Fibroblast of lung (primary cell): ENCODE measurements at places on chromosomes 1 and 21. TPM values are rescaled to one million over a fixed set of nuclear protein-coding genes. Genes with fewer than 3 reads are reported as not detected.

COL24A1 gene
- total RNA-seq = 2.8 and 3.3 TPM in 2 replicates

DNA sequence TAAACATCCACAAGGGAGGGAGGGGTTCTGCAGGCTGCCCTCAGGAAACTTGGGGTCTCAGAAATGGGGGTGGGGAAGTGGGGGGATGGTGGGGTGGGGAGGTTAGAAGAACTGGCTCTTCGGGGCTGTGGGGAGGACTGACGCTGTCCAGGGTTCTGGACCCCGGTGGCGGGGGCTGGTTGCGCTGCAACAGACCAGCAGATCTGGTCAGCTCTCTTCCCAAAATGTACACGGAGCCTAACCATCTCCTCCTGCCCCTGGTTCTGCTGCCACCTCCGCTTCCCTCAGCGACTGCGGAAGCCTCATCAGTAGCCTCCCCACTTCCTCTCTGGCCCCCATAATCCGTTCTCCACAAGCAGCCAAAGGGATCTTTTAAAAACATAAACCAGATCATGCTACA is 29.3 kb upstream of the C1QA start:
- H3K27ac ChIP-seq = no peak overlapping the region
- H3K4me1 ChIP-seq = no peaks in the 10 kb centered on the region
- H3K4me3 ChIP-seq = no peak overlapping the region
- H3K36me3 ChIP-seq = no peaks in the 10 kb centered on the region
- no peak for DNase-seq

- no peaks in the 10 kb centered on the region for H3K4me1 ChIP-seq
- no peak overlapping the region for H3K27ac ChIP-seq
- H3K36me3 ChIP-seq = no peaks in the 10 kb centered on the region
- no peak for DNase-seq
- H3K27me3 ChIP-seq = no peaks in the 10 kb centered on the region
- no peak overlapping the region for H3K4me3 ChIP-seq
These were observed 697.9 kb downstream of the USP25 start for GRCh38 chr21:16427587-16428087.

DNA sequence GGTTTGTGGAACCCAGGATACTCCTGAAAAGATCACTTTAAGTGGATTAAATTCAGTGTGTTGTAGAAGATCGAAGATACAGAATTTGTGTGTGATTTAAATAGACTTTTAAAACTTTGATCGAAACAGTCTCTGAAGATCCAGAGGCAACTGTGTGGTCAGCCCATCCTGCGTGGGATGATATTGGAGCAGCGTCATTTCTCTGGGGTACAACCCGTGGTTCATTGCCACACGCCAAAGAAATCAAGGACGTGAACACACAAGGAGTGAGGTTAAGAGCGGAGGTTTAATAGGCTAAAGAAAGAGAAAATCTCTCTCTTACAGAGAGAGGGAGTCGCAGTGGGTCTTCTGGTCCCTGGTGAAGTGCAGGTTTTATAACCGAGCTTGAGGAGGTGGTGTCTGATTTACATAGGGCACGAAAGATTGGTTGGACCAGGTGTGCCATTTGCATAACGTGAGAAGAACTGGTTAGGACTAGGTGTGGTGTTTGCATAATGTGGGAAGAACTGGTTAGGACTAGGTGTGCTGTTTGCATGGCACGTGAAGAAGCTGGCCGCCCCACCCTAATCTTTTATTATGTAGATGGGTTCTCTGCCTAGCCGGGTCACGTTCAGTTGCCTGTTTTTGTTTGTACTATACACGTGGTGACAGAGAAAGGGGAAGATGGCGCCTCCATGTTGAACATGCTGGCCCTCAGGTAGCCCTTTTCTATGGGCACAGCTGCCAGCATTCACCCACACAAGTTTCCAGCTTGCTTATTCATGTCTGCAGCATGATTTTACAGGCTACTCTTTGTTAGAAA is 82.3 kb downstream of the ADSS2 start:
- H3K27ac ChIP-seq = no peak overlapping the region
- H3K36me3 ChIP-seq = no peaks in the 10 kb centered on the region
- no peak for DNase-seq
- no peaks in the 10 kb centered on the region for H3K4me1 ChIP-seq
- H3K27me3 ChIP-seq = no peaks in the 10 kb centered on the region
- H3K4me3 ChIP-seq = no peak overlapping the region

DNA sequence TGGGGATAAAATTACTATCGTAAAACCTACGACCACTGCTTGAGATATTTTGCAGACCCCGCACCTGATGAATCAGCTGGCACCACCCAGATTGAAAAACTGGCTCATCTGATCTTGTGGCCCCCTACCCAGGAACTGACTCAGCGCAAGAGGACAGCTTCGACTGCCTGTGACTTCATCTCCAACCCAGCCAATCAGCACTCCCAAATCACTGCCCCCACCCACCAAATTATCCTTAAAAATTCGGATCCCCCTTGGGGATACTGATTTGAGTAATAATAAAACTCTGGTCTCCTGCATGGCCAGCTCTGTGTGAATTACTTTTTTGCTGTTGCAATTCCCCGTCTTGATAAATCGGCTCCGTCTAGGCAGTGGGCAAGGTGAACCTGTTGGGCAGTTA is 81.4 kb downstream of the EDEM3 start:
- H3K27ac ChIP-seq = no peak overlapping the region
- H3K36me3 ChIP-seq = no peaks in the 10 kb centered on the region
- H3K4me1 ChIP-seq = no peaks in the 10 kb centered on the region
- H3K27me3 ChIP-seq = no peaks in the 10 kb centered on the region
- no peak overlapping the region for H3K4me3 ChIP-seq

AMY1B gene
- not detected in 2 replicates for total RNA-seq

GRCh38 chr1:110515891-110516290 is 3.1 kb downstream of the KCNA10 start:
- H3K27me3 ChIP-seq = no peaks in the 10 kb centered on the region
- H3K4me3 ChIP-seq = no peak overlapping the region
- no peaks in the 10 kb centered on the region for H3K4me1 ChIP-seq
- no peak overlapping the region for H3K27ac ChIP-seq
- no peaks in the 10 kb centered on the region for H3K36me3 ChIP-seq
